ENCODE measurements at places on chromosomes 7 and 10.

DNA sequence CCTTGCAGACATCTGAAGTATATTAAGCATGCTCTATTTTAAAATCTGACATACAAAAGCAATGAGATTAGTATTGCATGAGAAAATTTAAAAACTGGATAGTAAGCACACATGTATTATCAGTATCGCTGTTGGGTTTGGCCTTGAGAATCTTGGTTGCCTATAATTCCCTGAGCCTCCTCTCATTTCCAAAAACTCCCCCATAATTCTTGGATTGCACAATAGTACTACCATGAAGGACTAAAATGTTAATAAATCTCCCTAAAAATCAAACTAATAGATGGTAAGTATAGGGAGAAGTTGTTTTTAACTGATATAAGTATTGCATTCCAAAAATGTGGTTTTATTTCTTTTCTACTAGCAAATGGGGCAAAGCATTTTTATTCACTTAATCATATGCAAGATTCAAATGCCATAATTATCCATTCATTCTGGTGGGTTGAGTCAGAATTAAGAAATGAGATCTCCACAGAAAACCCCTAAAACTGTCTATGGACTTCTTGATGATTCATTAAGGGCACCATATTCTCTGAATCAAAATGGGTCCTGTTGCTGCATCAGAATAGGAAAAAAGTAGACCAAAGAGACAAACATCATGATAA lies 10.3 kb upstream of the VIM start:
- no peak for DNase-seq

DNA sequence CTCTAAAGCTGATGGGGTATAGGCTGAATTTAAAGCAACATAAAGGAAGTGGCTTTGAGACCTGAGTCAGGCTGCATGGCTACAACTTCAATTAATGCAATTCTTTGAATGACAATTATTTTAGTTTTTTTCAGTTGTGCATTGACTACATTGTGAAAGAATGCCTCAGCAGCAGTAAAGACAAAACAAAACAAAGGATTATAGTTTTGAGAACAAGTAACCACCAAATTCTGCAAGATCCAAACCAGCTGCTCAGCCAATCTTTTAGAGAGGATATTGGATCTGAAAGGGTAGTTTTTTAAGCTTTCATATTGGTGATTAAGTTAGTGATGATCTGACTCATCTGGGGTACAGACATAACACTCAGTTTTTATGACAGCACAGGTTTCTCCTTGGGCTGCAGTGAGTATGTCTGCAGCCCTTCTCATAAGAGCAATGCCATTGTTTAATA lies 40.6 kb upstream of the ABCA13 start:
- DNase-seq, result no peak

GRCh38 chr7:112869111-112869774 lies 79.0 kb upstream of the TMEM168 start:
- DNase-seq, result peak; percentile 38

DNA sequence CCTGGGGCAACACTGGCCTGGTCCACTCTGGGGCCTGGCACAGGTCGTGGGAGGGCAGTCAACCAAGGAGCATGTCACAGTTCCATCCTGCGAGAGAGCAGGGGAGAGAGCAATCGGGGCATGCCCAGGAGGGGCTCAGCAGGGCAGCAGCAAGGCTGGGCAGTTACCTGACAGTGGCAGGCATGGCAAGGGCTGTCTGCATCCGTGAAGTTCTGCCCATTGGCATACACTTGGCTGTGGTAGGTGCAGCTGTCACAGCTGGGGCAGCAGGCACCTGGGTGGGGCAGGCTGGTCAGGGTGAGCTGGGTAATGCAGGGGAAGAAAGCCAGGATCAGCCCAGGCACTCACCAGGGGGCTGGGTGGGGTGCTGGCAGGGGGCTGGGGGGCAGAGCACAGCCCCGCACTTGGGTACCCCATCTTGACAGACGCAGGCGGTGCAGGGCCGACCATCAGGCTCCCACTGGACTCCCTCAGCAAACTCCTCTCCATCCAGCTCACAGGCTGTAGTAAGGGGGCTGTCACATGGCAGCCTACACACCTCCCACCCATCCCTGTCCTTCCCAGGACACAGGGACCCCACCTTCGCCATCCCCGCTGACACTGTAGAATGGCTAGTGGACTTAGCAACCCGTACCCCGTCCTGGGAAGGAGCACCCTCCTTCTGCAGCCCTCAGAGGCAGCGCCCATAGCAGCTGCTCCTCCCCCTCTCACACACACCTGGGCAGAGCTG lies 17.8 kb downstream of the KCP start:
- no peak for DNase-seq

DNA sequence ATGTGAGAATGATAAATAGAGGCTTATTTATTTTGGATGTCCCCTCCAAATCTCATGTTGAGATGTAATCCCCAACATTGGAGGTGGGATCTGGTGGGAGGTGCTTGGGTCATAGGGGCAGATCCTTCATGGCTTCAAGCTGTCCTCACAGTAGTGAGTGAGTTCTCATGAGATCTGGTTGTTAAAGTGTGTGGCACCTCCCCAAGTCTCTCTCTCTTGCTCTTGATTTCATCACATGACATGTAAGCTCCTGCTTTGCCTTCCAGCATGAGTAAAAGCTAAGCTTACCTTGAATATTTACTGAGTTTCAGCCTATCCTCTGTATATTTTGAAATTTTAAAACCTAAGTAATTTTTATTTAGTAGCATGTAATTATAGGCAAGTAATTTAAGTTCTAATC lies 444.9 kb downstream of the ARL4A start:
- DNase-seq, result no peak
